Non-pigmented ciliary epithelial cell (primary cell): ENCODE measurements at places on chromosomes 3 and 15.

DNA sequence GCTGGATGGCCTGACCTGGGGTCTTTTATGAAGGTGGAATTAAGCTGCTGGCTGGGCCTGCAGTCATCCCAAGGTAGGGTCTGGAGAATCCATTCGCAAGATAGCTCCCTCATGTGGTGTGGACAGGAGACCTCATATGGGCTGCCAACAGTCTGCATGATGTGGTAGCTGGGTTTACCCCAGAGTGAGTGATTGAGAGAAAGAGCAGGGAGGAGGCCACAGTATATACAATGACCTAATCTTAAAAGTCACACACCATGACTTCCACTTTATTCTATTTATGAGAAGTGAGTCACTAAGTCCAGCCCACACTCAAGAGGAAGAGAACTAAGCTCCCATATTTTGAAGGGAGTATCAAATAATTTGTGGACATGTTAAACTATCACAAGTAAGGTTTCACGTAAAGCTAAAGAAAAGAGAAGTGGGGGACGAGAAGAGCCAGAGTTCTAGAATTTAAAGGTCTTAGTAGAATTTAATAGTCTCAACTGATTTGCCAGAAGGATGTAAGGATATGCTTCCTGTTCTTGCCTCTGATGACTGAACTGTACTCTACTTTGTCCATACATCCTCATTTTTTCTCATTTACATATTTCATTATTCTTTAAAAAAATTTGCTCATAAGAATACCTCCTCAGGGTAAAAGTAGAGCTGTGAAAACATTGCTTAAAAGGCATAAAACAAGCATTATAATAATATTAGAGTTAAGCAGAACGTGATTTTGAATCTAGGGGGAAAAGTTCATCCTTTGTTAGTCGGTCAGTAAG, 184.4 kb downstream of the PEX5L start:
- peak; percentile 35 for DNase-seq

GRCh38 chr3:48364840-48365239, 7.2 kb upstream of the FBXW12 start:
- no peak for DNase-seq

DNA sequence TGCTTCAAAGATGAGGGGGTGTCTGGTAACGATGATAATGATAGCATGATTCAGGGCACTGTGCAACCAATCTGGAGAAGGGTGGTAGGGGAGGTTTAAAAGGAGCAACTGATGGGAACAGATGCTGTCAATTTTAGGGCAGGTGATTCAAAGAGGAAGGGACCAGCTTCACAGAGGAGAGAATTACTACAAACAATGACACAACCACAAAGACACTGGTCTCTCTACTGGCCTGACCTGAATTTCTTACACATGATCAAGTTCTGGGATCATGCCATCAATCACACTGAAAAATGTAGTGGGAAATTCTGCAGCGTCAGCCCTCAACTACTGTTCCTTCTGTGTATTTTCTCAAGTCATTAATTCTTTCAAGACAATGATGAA, 2.6 kb upstream of the CDV3 start:
- DNase-seq: no peak

GRCh38 chr15:71454462-71454996, 339.3 kb downstream of the THSD4 start:
- no peak for DNase-seq

GRCh38 chr3:71285086-71285485, 298.4 kb downstream of the FOXP1 start:
- no peak for DNase-seq

- DNase-seq: no peak
Observed at GRCh38 chr3:108064293-108064887, 26.4 kb downstream of the CD47 start.

DNA sequence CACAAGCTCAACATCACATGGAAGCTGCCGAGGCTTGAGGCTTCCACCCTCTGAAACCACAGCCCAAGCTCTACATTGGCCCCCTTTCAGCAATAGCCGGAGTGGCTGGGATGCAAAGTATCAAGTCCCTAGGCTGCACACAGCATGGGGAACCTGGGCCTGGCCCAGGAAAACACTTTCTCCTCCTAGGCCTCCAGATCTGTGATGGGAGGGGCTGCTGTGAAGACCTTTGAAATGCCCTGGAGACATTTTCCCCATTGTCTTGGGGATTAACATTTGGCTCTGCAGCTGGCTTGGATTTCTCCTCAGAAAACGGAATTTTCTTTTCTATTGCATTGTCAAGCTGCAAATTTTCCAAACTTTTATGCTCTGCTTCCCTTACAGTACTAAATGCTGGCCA, 18.2 kb downstream of the HRG start:
- no peak for DNase-seq

DNA sequence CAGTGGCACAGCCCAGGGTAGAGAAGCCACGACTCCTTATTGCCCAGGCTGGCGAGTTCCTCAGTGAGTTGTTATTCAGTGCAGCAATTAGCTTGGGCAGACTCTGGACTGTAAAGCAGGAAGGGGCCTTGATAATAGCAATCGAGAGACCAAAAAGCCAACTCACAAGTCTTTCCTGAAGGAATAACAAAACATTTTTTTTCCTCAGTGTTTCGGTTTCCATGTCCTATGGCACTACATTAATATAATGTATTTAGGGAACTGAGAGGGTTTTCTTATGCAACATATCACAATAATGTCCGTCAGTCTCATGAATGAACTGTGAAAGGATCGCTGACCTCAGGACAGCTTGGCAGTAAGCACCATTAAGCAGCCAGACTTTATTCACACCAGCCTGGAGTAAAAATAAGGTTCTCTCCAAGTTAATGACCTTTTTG, 248.9 kb upstream of the TBL1XR1 start:
- no peak for DNase-seq

DNA sequence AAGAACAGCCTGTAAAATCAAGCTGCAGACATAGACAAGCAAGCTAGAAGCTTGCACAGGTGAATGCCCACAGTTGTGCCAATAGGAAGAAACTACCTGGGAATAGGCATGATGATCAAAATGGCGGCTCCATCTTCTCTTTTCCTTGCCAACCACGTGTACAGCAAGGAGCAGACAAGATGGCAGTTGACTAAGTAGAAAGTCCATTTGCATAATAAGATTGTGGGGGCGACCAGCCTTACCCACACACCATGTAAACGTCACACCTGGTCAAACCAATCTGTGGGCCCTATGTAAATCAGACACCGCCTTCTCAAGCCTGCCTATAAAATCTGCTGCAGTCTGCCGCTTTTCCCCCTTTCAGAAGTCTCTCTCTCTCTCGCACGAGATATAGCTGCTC, 25.1 kb upstream of the ANKRD34C start:
- DNase-seq: no peak

GRCh38 chr15:94445566-94446160, 214.3 kb downstream of the MCTP2 start:
- DNase-seq: no peak

- no peak for DNase-seq
Observed at GRCh38 chr15:66254089-66254950, 770 bp upstream of the MEGF11 start.

GRCh38 chr15:58551084-58551763, 119.4 kb downstream of the LIPC start:
- DNase-seq: no peak

DNA sequence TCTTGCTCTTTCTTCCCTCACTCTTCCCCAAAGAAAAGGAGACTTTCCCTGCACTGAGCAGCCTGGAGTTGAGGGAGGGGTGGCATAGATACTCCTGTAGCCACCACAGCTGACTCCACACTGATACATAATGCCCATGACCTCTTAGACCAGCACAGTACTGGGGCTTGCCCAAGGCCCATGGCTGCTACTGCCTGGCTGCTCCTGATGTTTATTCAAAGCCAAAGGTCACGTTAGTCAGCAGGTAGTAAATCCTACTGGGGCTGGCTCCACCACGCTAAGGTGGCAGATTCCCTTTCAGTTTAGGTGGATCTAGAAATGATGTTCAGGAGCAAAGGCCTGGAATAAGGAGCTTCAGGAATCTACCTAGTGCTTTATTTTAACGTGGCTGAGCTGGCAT, 212.7 kb downstream of the C3orf38 start:
- no peak for DNase-seq

GRCh38 chr3:138888560-138888959, 53.8 kb upstream of the PIK3CB start:
- DNase-seq: no peak

- DNase-seq: no peak
Observed at GRCh38 chr3:168267179-168267578, 171.5 kb upstream of the GOLIM4 start.

DNA sequence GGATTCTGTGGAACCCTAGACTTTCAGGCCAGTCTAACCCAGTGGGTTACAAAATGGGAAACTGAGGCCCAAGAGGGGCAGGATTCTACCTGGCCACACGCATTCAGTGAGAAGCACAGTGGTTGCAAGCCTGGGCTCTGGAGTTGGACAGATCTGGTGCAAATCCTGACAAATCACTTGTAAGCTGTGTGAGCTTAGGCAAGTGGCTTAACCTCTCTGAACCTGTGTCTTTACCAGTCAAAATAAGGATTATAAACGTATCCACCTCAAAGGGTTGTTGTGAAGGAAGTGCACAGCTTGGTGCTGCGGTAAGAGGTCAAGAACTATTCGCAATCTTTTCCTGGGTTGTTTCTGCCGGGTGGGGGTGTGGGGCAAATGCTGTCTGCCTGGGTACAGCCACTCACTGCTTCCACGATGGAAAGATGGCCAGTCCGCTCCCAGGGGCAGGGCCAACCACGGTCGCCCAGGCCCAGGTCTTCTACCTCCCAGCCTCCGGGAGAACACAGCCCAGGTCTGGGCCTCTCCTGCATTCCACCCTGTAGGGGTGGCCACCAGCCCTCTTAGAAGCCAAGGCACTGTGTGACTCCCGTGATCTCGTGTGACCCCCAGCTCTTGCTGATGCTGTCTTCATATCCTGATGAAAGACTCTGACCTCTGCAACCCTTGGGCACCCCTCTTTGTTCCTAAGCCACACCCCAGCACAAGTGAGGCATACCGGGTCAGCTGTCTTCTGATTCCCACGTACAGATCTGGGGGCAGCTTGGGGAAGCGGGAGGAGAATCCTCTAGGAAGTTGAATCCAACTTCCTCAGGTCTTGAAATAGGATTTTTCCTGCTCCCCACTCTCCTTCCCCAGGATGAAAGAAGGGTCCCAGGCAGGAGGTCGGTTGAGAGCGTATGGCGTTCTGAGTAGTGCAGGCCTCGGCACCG, 1.5 kb downstream of the CHRNA3 start:
- DNase-seq: no peak

DNA sequence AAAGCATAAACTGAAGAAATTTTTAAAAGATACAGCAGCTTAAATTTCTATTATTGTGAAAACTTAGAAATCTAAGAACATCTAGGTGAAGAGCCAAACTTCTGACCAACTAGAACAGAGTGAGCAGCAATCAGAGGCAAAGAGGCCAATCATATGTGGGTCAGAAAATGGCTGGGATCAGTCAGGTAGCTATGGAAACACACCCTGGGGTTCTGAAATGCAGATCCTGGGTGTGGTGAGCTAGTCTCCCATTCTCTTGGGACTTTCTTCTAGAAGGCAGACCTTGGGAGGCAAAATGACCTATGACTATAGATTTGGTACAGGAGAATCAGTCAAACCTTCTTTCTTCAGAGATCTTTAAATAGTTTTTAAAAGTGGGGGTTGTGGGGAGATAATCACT, 385.8 kb downstream of the TBC1D5 start:
- DNase-seq: no peak

DNA sequence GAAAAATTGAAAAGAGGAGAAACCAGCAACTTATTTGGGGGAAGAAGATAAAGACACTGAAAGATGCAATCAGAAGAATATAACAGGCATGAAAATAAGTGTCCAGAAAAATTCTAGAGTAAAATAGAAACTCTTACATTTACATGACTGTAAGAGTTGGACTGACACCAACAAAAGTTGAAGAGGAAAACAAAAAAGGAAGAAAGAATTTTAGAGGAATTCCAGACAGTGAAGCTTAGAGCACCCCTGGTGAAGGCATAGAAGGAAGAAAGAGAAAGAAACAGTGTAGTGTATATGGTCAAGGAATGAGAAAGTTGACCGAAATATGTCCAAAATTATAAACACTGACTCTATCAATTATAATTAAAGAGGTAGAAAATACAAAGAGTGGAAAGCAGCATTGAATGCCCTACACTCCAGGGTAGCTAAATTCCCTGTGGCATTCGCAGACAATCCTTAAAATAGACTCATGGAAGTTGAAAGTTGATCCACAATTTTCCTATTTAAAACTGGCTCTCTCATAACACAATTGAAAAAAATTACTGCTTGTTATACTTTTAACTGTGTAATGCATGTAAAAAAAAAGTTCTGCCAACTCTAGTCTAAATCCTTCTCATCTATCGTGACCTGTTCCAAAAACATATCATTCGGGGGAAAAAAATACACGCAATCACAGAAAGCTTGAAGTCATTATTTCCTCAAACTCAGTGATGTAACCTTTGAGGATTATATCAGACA, 102.6 kb upstream of the ABI3BP start:
- no peak for DNase-seq

GRCh38 chr15:52710708-52711389, 31.7 kb upstream of the ATOSA start:
- DNase-seq: no peak

DNA sequence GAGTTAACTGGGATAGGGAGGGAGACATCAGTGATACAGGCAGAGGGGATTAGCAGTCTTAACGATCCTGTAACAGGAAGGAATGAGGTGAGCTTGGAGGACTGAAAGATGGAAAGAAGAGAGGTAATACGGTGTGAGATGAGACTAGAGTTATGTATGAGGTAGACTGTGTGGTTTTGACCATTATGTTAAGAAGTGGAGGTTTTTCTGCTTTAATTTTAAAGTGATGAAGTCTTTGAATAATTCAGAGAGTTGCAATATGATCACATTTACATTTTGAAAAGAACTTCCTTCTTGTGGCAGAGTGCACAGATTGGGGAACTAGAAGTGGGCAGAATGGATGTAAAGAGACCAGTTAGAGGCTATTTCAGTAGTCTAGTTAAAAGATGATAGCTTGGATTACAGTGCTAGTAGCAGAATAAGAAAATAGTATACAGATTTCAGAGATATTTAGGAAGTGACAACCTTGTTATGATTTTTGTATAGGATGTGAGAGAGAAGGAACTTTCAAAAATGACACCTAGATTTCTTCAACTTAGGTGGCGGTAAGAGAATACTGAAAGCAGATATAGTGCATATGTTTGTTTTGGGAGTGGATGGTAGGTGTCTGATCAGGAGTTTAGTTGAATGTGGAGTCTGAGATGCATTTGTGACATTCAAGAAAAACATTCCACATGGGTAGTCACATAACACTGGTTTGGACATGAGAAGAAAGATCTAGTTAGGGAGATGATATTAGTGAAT, 40.5 kb downstream of the STT3B start:
- no peak for DNase-seq

- no peak for DNase-seq
Observed at GRCh38 chr15:68184616-68185480, 20.3 kb downstream of the CALML4 start.

- no peak for DNase-seq
Observed at GRCh38 chr3:56874269-56874668, 72.5 kb upstream of the ARHGEF3 start.

GRCh38 chr3:120203016-120203415, 82.0 kb downstream of the GPR156 start:
- DNase-seq: no peak

DNA sequence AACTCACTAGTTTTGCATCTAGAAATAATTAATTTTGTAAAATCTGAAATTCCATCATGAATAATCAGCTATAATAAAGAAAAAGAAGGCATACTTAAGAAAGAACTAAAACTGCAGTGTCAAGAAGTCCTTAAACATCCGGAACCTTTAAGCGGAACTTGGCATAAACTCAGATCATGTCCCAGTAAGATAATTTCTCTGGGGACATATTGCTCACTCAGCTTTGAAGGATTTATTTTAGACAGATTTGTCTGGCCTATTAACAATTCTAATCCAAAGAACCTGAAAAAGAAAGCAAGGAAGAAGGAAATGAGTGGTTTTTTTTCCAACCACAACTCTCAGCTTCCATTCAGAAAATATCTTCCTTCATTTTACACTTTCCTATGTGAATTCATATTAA, 850.3 kb downstream of the ROBO1 start:
- DNase-seq: no peak
